CD14-positive monocyte (primary cell): ENCODE measurements at places on chromosomes 7 and 10. TPM values are rescaled to one million over a fixed set of nuclear protein-coding genes. Genes with fewer than 3 reads are reported as not detected.
A peak's percentile ranks its signal among the peaks of the same experiment; 100 is the strongest.

DNA sequence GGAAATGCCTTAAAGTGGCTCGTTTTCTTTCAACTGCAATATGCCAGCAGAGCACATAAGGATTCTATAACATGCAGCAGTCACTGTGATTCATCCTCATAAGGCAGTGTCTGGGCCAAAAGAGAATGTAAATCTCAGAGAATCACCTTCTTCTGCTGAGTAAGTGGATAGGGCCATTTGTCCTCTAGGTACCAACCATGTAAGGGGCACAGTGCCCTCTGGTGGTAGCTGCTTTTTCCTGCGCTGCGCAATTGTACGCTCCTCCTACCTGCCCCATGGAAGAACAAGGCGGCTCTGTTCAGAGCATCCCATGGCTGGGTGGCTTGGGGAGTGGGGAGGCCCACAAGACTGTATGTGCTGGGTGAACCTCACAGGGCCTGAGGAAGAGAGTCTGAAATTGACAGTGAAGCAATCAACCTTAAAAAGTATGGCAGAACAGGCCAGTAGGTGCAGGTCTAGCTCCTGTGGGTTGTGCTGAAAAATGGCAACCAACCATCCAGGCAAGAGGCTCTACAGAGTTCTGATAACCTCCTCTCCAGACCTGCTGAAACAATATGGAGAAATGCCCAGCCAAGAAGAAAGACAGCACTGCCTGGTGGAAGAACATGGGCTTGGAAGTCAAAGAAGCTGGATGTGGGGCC, 78.6 kb upstream of the C10orf90 start:
- no peaks in the 10 kb centered on the region for H3K4me1 ChIP-seq
- no peak overlapping the region for H3K27ac ChIP-seq
- H3K36me3 ChIP-seq, result no peaks in the 10 kb centered on the region
- H3K4me3 ChIP-seq, result no peak overlapping the region
- peak; percentile 6 for DNase-seq

Gene ZNF503
- 0.65 TPM for polyA plus RNA-seq

DNA sequence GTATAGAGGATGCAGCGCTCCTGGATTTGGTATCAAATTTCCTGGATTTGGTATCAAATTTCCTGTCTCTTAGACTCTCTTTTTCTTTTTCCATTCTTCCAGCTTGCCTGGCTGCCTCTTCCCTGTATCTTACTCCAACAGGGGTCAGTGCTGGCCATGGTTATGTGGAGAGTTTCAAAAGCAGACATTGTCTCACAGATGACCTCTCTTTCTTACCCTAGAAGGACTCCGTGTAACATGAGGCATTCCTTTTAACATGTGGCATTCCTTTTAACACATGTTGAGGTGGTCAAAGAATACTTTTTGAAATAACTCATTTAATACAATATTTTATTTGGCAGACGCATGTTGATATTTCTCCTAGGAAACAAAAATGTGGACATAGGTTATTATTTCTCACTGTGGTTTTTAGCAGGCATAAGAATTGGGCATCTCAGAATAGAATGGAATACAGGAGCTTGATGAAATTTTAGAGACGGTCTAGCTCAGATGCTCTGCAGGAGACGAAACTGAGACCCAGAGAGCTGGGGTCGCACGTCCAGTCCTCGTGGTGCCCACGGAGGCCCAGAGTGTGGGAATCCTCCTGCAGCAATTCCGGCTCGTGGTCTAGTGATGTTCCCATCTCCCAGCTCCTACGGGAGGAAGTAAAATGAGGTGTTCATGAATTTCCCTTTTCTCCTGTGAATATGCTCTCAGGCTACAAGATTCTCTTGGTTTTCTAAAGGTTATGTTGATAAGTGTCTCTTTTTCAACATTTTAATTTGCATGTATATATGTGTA, 59.6 kb upstream of the PITRM1 start:
- no peaks in the 10 kb centered on the region for H3K27me3 ChIP-seq
- no peak overlapping the region for H3K27ac ChIP-seq
- H3K36me3 ChIP-seq, result no peaks in the 10 kb centered on the region
- peaks cover 4% of the 10 kb centered on the region for H3K4me1 ChIP-seq

- H3K27me3 ChIP-seq, result peaks cover 2% of the 10 kb centered on the region
- H3K4me1 ChIP-seq, result peaks cover under 1% of the 10 kb centered on the region
Measured at GRCh38 chr7:2876031-2876731, 32.1 kb upstream of the GNA12 start.

Gene SORCS1
- polyA plus RNA-seq, result not detected in 2 replicates

GRCh38 chr10:122055252-122055651, 66.3 kb downstream of the TACC2 start:
- H3K4me3 ChIP-seq, result no peak overlapping the region
- H3K36me3 ChIP-seq, result no peaks in the 10 kb centered on the region
- no peak overlapping the region for H3K27ac ChIP-seq
- H3K27me3 ChIP-seq, result no peaks in the 10 kb centered on the region

DNA sequence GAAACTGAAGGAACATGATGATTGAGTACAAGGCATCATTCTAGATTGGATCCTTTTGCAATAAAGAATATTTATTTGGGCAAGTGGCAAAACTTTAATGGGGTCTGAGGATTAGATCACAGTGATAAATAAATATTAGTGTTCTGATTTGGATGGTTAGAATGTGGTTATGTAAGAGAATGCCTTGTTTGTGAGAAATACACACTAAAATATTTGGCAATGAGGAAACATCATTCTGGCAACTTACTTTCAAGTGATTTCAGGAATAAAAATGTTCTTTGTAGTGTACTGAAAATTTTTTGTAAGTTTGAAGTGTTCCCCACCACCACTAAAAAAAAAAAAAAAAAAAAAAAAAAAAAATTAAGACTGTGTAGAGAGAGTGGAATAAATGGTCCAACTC, 185.1 kb upstream of the NEBL start:
- no peak overlapping the region for H3K4me3 ChIP-seq
- H3K27me3 ChIP-seq, result no peaks in the 10 kb centered on the region
- no peaks in the 10 kb centered on the region for H3K4me1 ChIP-seq
- DNase-seq, result no peak
- H3K36me3 ChIP-seq, result no peaks in the 10 kb centered on the region
- H3K27ac ChIP-seq, result no peak overlapping the region

- DNase-seq, result no peak
- no peaks in the 10 kb centered on the region for H3K36me3 ChIP-seq
- no peak overlapping the region for H3K27ac ChIP-seq
- H3K27me3 ChIP-seq, result no peaks in the 10 kb centered on the region
Measured at GRCh38 chr10:99389729-99390480, 40.5 kb downstream of the GOT1 start.

DNA sequence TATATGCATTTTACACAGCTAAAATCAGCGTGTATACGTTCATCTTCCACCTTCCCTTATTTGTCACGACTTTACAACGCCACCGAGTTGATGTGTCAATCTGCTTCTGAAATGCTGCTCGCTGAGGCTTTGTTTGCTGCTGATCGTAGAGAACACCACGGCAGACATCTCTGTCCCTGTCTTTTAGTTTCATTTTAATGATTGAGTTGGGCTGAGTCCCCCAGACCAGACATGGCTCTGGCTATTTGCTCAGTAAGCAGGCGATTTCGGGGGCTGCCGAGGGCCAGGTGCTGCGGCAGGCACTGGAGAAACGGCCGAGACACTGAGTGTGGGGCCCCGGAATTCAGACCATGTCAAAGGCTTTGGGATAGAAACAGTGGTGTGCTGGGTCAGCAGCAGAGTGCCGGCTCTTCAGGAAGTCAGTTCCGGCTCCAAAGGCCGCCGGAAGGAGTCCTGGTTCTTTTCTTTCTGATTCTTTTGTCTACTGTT, 5.0 kb downstream of the LRRC27 start:
- H3K4me3 ChIP-seq, result peak overlapping the region; percentile 60
- no peak for DNase-seq
- H3K4me1 ChIP-seq, result peaks cover 48% of the 10 kb centered on the region
- H3K36me3 ChIP-seq, result no peaks in the 10 kb centered on the region
- peak overlapping the region; percentile 82 for H3K27ac ChIP-seq
- H3K27me3 ChIP-seq, result no peaks in the 10 kb centered on the region

DNA sequence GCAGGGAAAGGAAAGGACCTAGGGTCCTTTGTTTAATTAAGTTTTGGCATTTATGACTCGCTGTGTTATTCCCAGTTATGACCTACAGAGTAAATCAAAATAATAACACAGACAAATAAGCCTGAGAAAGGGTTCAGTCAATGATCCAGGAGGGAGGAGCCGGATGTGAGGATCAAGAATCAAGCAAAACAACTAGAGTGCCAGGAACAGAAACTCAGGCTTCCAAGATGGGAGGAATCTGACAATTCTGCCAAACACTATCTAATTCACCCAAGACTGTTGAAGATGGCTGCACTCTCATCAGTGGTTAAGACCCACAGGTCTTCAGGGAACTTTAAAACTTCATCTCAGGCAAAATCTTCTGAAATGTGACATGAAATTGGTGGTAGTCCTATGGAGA, 50.3 kb upstream of the PIP4K2A start:
- DNase-seq, result no peak
- no peak overlapping the region for H3K4me3 ChIP-seq
- H3K4me1 ChIP-seq, result peaks cover 30% of the 10 kb centered on the region
- no peaks in the 10 kb centered on the region for H3K27me3 ChIP-seq
- no peaks in the 10 kb centered on the region for H3K36me3 ChIP-seq

GRCh38 chr10:87640043-87640442, 19.6 kb upstream of the PAPSS2 start:
- H3K4me3 ChIP-seq, result no peak overlapping the region
- no peak for DNase-seq
- no peaks in the 10 kb centered on the region for H3K27me3 ChIP-seq

Gene SYNPO2L
- not detected for polyA plus RNA-seq

Gene CC2D2B
- 0.81 and 1.8 TPM in 2 replicates for polyA plus RNA-seq

GRCh38 chr7:42627101-42627500, 284.8 kb downstream of the C7orf25 start:
- no peaks in the 10 kb centered on the region for H3K27me3 ChIP-seq
- H3K27ac ChIP-seq, result no peak overlapping the region
- H3K36me3 ChIP-seq, result no peaks in the 10 kb centered on the region
- DNase-seq, result no peak
- no peaks in the 10 kb centered on the region for H3K4me1 ChIP-seq

GRCh38 chr10:131436458-131436857, 124.9 kb upstream of the TCERG1L start:
- H3K36me3 ChIP-seq, result no peaks in the 10 kb centered on the region
- no peak overlapping the region for H3K4me3 ChIP-seq
- no peak for DNase-seq

DNA sequence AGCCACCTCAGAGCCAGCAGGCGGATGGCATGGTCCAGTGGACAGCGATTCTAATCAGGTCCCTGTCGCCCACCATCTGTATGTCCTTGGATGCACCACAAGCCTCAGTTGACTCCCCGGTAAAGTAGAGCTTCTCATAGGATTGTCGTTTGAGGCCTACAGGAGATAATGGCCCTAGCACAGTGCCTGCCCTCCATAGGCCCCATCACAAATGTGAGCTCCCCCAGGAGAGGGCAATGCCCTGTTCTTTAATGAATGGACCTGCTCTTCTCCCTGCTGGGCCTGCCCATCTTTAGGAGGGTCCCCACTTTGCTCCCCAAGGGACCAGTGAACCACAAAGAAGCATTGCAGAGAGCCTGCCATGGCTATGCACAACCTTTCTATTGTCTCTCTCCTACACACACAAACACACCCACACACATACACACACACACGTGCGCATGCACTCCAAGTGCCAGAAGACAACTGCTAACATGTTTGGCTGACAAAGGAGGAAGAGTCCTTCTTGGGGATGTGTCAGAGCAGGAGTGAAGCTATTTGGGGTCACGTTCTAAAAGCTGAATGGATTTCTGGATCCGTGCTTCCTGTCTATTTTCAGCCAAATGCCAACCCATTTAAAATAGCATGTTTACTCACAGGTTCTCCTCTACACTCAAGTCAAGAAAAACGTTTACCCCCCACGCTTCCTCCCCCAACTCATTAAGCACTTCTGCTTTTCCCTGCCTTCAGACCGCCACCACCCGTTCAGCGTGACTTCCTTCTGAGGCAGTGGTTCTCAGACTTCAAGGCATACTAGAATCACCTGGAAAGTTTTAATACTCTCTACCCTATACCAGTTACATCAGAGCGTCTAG, 196.1 kb downstream of the GRID1 start:
- no peaks in the 10 kb centered on the region for H3K27me3 ChIP-seq

Gene NACAD
- 0.04 TPM in 1 of 2 replicates, not detected in the other for polyA plus RNA-seq

DNA sequence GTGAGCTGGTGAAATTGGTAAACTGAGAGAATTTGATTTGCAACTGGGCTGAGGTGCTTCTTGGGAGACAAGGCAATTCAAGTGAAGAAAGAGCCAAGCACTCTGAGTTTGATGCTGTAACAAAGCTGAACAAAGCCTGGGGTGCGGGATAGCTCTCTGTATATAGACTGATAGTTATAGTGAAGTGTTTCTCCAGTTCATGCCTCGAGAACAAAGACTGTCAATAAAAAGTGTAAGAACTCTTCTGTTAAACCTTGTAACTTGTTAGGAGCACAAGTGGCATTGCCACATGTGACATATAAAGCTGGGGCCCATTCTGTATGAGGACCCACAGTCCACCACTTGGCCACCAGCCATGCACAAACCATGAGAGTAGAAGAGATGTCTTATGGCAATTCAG, 11.3 kb upstream of the PNPLA8 start:
- no peak for DNase-seq
- H3K4me1 ChIP-seq, result no peaks in the 10 kb centered on the region
- no peak overlapping the region for H3K4me3 ChIP-seq
- H3K27ac ChIP-seq, result no peak overlapping the region
- no peaks in the 10 kb centered on the region for H3K27me3 ChIP-seq
- H3K36me3 ChIP-seq, result no peaks in the 10 kb centered on the region

- no peaks in the 10 kb centered on the region for H3K36me3 ChIP-seq
- DNase-seq, result peak; percentile 69
- peaks cover 81% of the 10 kb centered on the region for H3K4me1 ChIP-seq
- H3K4me3 ChIP-seq, result peak overlapping the region; percentile 91
Measured at GRCh38 chr10:80201608-80202141, 3.7 kb downstream of the ANXA11 start.

- no peak for DNase-seq
- peaks cover 6% of the 10 kb centered on the region for H3K4me1 ChIP-seq
- no peaks in the 10 kb centered on the region for H3K36me3 ChIP-seq
- peaks cover 16% of the 10 kb centered on the region for H3K27me3 ChIP-seq
- H3K27ac ChIP-seq, result no peak overlapping the region
Measured at GRCh38 chr7:5284304-5285281, 1.9 kb downstream of the SLC29A4 start.

Gene RADIL
- polyA plus RNA-seq, result not detected in 2 replicates

DNA sequence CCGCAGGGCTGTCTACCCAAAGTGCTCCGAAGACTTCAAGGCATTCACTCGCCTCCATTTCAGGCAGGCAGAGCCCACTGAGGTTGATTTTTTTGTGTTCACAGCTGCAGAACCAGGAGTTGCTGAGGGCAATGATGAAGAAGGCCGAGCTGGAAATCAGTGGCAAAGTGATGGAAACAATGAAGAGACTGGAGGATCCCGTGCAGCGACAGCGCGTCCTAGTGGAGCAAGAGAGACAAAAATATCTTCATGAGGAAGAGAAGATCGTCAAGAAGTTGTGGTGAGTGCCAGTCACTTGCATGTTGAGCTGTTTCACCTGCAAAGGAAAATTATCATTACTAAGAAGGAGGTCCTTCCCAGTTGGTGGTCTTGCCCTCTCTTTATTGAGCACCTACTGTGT, 210.5 kb downstream of the ARHGAP21 start:
- no peak for DNase-seq
- H3K27ac ChIP-seq, result no peak overlapping the region
- H3K4me3 ChIP-seq, result no peak overlapping the region
- H3K36me3 ChIP-seq, result no peaks in the 10 kb centered on the region
